CD4-positive, alpha-beta memory T cell (primary cell): ENCODE measurements at places on chromosomes 7 and 10.

DNA sequence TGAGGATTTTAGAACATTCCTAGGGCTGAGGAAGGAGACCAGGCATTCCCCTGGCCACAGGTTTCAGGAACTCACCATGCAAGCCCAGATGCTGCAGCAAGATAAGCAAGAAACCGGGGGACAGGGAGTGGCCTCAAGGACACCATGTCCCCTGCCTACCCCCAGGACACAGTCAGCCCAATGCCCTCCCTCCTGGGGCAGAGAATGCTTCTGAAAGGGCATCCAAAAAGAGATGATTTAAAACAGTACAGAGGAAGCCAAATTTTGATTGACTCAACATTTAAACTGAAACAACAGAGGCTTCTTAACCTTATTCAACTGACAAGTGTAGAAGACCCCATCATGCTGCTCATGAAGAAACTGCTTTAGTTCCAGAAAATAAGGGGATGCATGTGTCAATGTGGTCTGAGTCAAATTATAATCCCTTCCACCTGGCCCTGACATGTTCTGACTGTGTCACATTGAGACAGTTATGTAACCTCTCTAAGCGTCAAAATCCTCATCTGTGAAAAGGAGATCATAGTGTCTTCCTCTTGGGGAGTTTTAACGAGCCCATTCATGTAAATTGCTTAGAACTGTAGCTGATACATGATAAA, 60.0 kb downstream of the ICA1 start:
- H3K4me3 ChIP-seq = no peak overlapping the region
- no peak overlapping the region for H3K27ac ChIP-seq
- H3K4me1 ChIP-seq = peaks cover 13% of the 10 kb centered on the region
- H3K36me3 ChIP-seq = no peaks in the 10 kb centered on the region

DNA sequence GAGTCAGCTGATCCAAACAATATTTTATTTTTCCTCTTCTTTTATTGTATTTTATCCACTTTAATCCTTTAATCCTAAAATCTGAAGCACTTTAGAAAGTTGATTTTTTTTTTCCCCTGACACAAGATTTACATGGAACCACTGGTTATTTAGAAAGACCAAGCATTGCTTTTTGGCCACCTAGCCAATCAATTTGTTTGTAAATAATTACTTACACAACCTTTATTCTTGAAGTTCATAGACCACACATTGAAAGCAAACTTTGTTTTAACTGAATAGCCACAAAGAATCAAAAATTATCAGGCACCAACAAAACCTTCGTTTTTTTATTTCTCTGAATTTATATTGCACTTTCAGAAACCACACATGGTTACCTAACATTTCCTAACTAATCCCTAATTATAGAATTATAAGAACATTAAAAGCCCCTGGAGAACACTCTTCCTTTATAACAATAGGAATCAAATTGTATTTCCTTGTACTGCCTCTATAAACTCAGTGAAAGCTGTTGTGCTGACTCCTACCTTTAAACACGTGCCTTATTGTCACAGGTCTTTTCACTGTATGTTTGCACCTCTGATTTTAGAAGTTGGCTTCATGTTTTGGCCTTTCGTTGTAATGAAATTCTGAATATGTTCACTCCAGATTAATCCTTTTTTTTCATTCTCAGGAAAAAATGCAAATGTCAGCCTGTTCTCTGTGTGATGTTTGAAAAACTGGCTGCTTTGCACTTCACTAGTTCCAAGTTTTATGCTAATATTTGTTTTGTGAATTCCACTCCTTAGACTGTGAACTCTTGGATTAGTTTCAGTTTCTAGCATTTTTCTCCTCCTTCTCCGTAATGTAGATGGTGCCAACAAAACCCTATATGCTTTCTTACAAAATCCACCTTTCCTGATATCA, 1511.9 kb downstream of the REEP3 start:
- DNase-seq = no peak
- H3K4me3 ChIP-seq = no peak overlapping the region
- H3K27me3 ChIP-seq = no peaks in the 10 kb centered on the region
- H3K4me1 ChIP-seq = no peaks in the 10 kb centered on the region
- H3K36me3 ChIP-seq = no peaks in the 10 kb centered on the region

DNA sequence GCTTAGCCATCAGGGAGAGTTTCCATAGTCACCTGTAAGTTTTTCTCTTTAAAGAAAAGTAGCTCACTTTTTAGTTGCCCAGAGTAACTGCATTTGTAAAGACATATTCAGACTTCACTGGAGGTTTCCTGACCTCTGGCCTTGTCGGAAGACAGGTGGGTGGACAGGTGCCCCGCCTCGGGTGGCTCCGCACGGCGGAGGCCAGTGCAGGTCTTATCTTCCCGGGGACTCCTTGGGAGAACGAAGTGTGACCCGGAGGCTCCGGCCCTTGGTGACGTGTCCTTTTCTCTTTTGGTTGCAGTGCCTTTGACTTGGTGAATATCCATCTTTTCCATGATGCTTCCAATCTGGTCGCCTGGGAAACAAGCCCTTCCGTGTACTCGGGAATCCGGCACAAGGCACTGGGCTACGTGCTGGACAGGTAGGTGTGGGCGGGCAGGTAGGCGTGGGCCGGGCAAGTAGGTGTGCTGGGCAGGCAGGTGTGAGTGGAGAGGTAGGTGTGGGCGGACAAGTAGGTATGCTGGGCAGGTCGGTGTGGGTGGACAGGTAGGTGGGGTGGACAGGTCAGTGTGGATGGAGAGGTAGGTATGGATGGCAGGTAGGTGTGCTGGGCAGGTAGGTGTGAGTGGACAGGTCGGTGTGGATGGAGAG, 75.8 kb downstream of the NKX6-2 start:
- DNase-seq = no peak
- H3K27ac ChIP-seq = no peak overlapping the region
- H3K27me3 ChIP-seq = no peaks in the 10 kb centered on the region
- H3K4me3 ChIP-seq = no peak overlapping the region

DNA sequence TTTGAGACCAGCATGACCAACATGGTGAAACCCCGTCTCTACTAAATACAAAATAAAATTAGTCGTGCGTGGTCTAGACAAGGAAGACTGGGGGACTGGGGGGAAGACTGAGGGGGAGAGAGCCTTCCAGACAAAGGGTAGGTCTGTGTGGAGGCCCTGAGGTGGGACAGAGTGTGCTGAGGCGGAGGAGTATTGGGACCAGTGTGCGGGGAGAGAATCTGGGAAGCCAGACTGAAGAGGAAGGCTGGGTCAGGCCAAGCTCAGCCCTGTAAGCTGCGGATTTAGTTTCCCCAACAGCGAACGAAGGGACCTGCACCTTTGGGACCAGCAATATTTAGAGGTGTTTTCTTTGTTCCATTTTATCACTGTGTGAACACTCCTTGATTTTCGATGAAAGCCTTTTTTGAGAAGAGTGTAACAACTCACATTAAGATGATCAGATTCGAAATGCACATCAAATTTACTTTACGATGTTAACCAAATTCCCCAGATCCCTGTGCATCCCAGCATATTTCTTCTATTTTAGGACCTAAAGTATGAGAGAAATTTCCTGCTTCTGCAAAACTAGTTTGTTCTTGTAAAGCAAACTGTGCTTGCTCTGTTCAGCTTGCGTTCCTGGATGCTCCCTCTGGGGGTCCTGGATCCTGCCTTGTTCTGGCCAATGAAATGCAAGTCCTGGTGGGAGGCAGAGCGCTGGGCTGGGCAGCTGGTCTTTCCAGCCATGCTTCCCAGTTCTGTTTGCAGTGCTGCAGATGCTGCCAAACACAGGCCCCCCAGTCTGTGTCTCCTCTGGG, 39.4 kb downstream of the PLAU start:
- H3K4me3 ChIP-seq = no peak overlapping the region
- DNase-seq = no peak
- H3K27ac ChIP-seq = no peak overlapping the region

GRCh38 chr7:39228946-39229345, 251.2 kb downstream of the POU6F2 start:
- no peak overlapping the region for H3K27ac ChIP-seq
- no peak for DNase-seq
- no peaks in the 10 kb centered on the region for H3K36me3 ChIP-seq

GRCh38 chr10:14244801-14245211, 85.9 kb downstream of the FRMD4A start:
- H3K27ac ChIP-seq = no peak overlapping the region
- DNase-seq = no peak
- no peaks in the 10 kb centered on the region for H3K36me3 ChIP-seq
- H3K4me1 ChIP-seq = no peaks in the 10 kb centered on the region
- H3K4me3 ChIP-seq = no peak overlapping the region
- H3K27me3 ChIP-seq = no peaks in the 10 kb centered on the region

- no peak overlapping the region for H3K27ac ChIP-seq
- no peaks in the 10 kb centered on the region for H3K27me3 ChIP-seq
- no peaks in the 10 kb centered on the region for H3K36me3 ChIP-seq
- no peaks in the 10 kb centered on the region for H3K4me1 ChIP-seq
- H3K4me3 ChIP-seq = no peak overlapping the region
Observed at GRCh38 chr10:19840776-19841175, 24.5 kb downstream of the PLXDC2 start.

GRCh38 chr7:140542228-140542603, 62.9 kb upstream of the MKRN1 start:
- H3K36me3 ChIP-seq = no peaks in the 10 kb centered on the region
- H3K4me3 ChIP-seq = no peak overlapping the region
- no peak for DNase-seq
- H3K27me3 ChIP-seq = peaks cover 3% of the 10 kb centered on the region
- no peaks in the 10 kb centered on the region for H3K4me1 ChIP-seq

- H3K36me3 ChIP-seq = peaks cover 85% of the 10 kb centered on the region
- no peaks in the 10 kb centered on the region for H3K27me3 ChIP-seq
- H3K27ac ChIP-seq = no peak overlapping the region
- H3K4me1 ChIP-seq = peaks cover 46% of the 10 kb centered on the region
Observed at GRCh38 chr10:11252887-11253286, 235.2 kb downstream of the CELF2 start.

GRCh38 chr10:98292971-98293370, 25.0 kb upstream of the LOXL4 start:
- H3K36me3 ChIP-seq = no peaks in the 10 kb centered on the region
- no peak overlapping the region for H3K27ac ChIP-seq

GRCh38 chr7:54728411-54728810, 30.6 kb downstream of the SEC61G start:
- no peak for DNase-seq
- H3K4me3 ChIP-seq = no peak overlapping the region
- H3K27me3 ChIP-seq = no peaks in the 10 kb centered on the region
- H3K36me3 ChIP-seq = no peaks in the 10 kb centered on the region

GRCh38 chr10:96949039-96949683, 117.1 kb downstream of the LCOR start:
- no peaks in the 10 kb centered on the region for H3K27me3 ChIP-seq
- H3K4me1 ChIP-seq = no peaks in the 10 kb centered on the region
- H3K27ac ChIP-seq = no peak overlapping the region
- DNase-seq = no peak
- H3K4me3 ChIP-seq = no peak overlapping the region
- peaks cover 6% of the 10 kb centered on the region for H3K36me3 ChIP-seq

GRCh38 chr10:100568912-100569311, 33.2 kb downstream of the HIF1AN start:
- no peak for DNase-seq
- H3K27me3 ChIP-seq = peaks cover 12% of the 10 kb centered on the region
- no peak overlapping the region for H3K27ac ChIP-seq
- no peak overlapping the region for H3K4me3 ChIP-seq

GRCh38 chr10:71780719-71781118, 7.4 kb upstream of the VSIR start:
- DNase-seq = no peak
- no peak overlapping the region for H3K4me3 ChIP-seq
- H3K27me3 ChIP-seq = no peaks in the 10 kb centered on the region
- H3K4me1 ChIP-seq = peaks cover 13% of the 10 kb centered on the region

- H3K27me3 ChIP-seq = no peaks in the 10 kb centered on the region
- H3K36me3 ChIP-seq = no peaks in the 10 kb centered on the region
- H3K4me3 ChIP-seq = no peak overlapping the region
- peaks cover 25% of the 10 kb centered on the region for H3K4me1 ChIP-seq
Observed at GRCh38 chr7:12715372-12716133, 28.1 kb downstream of the ARL4A start.

DNA sequence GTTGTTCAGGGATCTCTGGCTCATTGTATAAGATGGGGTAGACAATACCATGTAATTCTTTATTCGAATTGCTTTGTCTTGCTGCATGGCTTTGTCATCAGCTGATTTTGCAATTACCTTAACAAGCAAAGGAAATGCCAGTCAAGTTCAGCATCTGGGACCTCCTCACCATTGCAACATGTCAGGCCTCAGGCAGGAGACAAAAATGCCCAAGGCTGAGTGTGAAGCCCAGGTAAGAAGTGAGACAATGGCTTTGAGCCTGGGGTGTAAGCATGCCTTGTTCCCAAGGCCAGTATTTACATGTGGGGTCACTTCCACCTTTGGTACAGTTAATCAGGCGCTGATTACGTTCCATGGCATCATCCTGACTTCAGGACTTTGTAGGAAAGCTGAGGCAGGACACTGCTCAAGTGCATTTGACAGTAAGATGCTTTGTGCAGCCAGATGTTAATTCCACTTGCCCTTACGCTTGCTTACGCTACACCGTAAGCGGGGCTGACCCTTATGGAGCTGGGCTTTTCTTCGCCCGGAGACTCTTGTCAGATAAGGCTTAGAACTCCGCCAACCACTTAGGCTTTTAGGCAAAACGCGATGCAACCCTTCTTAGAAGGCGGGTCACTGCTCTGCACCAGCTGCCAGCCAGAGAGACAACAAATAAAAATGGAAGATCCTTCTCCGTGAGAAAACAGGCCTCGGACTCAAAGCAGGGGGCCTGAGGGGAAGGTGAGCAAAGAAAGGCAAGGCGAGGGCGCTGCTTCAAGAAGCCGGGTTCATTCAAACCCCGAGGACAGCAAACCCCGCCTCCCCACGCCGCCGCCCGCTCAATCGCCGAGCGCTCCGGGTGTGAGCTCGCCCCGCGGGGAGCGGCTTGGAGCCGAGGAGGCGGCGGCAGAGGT, 1.3 kb upstream of the SP4 start:
- no peaks in the 10 kb centered on the region for H3K27me3 ChIP-seq
- no peak for DNase-seq
- H3K36me3 ChIP-seq = peaks cover 12% of the 10 kb centered on the region
- H3K4me1 ChIP-seq = peaks cover 41% of the 10 kb centered on the region
- H3K27ac ChIP-seq = peak overlapping the region; percentile 93

DNA sequence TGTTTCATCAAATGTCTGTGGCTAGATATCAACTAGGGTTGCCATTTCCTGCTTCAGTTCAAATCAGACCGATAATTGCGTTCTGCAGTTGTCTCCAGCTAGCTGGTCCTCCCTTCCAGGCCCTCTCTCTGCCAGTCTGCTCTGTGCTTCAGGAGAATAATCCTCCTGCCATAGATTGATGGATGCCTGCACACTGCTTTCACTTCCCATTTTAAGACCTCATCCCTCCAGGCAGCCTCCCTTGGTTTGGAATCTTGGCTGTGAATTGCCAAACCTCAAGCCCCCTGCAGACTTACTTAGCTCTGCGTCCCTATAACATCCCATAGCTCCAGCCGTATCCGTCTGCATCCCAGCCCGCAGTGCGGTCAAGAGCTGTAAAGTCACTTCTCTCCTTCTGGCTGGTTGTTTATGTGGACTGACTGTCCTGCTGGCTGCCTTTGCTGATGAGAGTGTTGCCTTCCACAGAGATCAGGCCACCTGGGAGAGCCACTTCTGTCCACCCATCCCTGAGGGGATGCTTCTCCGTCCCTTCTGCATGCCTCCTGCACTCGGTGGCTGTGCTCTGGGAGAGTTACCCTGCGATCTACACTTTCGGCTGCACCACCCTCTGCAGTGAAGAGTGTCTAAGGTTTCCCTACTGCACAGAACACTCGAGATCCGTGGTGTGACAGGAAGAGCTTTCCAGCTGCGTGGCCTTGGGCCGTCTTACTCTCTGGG, 22.4 kb upstream of the KLF6 start:
- peaks cover 98% of the 10 kb centered on the region for H3K4me1 ChIP-seq
- no peaks in the 10 kb centered on the region for H3K27me3 ChIP-seq
- peak overlapping the region; percentile 99 for H3K27ac ChIP-seq
